ENCODE measurements at places on chromosomes 12 and 14.

GRCh38 chr14:85530626-85531025, 682 bp downstream of the FLRT2 start:
- no peak for DNase-seq

DNA sequence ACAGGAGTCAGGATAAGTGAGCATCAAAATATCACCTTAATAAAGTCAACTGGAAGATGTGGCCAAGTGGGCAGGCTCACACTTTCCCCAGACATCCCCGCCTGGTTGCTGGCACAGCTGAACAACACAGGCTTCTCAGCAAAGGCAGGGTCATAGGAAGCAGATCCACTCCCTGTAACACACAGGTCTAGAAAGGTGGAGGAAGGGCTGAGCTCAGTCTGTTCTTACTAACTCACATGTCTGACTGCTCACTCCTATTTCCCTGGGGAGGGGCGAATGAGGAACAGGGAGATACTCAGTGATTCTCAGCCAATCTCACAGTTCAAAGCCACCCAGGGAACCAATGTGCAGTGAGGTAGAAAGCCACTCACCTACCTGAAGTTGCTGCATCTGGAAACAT, 45.0 kb upstream of the AMN1 start:
- DNase-seq: no peak

- DNase-seq: peak; percentile 14
These were observed 48.4 kb upstream of the FOS start for GRCh38 chr14:75230140-75230792.

DNA sequence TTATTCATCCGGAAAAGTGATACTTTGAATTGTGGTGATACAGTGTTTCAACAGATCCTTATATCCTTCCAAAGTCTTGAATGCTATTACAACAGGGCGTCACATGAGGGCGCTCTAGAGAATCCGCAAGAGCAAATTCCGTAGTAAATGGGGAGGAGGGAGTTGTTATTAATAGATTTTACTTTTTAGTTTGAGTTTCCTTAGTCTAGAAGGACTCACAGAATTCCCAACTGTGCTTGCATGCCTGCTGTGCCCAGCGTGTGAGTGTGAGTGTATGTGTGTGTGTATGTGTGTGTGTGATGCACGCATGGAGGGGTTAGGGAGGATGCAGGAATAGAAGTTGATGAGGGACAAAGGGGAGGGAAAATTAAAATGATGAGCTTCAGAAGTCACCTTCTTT, 375.3 kb downstream of the C12orf75 start:
- DNase-seq: no peak

GRCh38 chr12:13504736-13505135, 308.2 kb downstream of the EMP1 start:
- no peak for DNase-seq

GRCh38 chr12:12358528-12358927, 1.6 kb downstream of the BORCS5 start:
- no peak for DNase-seq

GRCh38 chr14:70893858-70894291, 13.4 kb upstream of the PCNX1 start:
- no peak for DNase-seq

DNA sequence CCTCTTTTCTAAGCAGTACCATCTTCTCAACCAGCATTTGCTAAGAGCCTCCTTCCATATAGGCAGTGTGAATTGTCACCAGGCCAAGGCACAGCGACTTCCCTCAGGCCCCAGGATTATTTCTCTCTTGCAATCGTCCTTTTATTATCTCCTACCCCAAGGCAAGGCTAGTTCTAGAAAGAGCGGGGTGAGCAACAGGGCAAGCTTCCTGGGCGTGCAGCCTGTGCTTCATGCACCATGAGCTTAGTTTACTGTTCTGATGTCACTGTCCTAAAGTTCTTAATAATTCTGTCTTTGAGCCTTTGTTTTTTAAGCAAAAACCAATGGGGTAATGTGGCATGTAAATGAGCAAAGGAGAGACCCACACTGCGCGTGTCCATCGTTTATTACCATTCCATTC, 27.9 kb downstream of the DUSP6 start:
- no peak for DNase-seq

GRCh38 chr12:124639122-124639806, 71.9 kb upstream of the NCOR2 start:
- DNase-seq: no peak

DNA sequence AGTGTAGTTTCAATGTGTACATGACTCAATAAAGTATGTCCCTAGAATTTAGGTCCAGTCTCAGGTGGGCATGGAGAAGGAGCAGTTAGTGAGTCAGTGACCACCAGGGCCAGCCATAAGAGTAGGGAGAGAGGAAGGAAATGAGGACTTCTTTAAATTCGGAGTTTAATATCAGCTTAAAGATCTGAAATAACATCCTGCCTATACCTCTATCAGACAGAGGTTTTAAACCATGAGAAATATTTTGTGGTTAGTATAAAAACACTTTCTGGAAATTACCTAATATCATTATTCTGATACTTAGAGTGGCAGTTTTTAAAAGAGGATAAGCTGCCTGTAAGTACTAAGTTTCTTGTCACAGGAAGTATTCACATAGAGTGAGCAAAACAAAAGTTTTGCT, 61.7 kb upstream of the ST8SIA1 start:
- peak; percentile 10 for DNase-seq

DNA sequence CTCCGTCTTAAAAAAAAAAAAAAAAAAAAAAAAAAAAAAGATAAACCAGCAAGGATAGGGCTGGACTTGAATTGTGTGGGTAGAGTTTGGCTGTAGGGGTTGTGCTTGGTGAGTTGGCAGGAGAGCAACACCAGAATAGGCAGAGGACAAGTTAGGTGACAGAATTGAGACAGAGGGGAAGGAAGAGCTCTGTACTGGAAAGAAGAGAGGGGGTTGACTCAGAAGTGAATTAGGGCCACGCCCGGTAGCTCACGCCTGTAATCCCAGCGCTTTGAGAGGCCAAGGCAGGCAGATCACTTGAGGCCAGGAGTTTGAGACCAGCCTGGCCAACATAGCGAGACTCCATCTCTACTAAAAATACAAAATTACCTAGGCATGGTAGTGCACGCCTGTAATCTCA, 6.1 kb upstream of the TMEM30B start:
- DNase-seq: no peak

- DNase-seq: no peak
These were observed 46.5 kb downstream of the OR9K2 start for GRCh38 chr12:55172686-55173085.

- no peak for DNase-seq
These were observed 21.2 kb downstream of the FGF6 start for GRCh38 chr12:4424422-4424821.

- no peak for DNase-seq
These were observed 18.6 kb downstream of the LGMN start for GRCh38 chr14:92729634-92730358.

GRCh38 chr12:55850893-55851292, 8.2 kb upstream of the MMP19 start:
- no peak for DNase-seq

- DNase-seq: no peak
These were observed 8.2 kb downstream of the HIF1A start for GRCh38 chr14:61703342-61704129.

GRCh38 chr12:109053382-109054123, 1.2 kb downstream of the USP30 start:
- DNase-seq: no peak

- peak; percentile 59 for DNase-seq
These were observed 568.3 kb downstream of the TMEM121 start for GRCh38 chr14:106094654-106095189.

- peak; percentile 39 for DNase-seq
These were observed 199.5 kb upstream of the CAND1 start for GRCh38 chr12:67069451-67070306.

DNA sequence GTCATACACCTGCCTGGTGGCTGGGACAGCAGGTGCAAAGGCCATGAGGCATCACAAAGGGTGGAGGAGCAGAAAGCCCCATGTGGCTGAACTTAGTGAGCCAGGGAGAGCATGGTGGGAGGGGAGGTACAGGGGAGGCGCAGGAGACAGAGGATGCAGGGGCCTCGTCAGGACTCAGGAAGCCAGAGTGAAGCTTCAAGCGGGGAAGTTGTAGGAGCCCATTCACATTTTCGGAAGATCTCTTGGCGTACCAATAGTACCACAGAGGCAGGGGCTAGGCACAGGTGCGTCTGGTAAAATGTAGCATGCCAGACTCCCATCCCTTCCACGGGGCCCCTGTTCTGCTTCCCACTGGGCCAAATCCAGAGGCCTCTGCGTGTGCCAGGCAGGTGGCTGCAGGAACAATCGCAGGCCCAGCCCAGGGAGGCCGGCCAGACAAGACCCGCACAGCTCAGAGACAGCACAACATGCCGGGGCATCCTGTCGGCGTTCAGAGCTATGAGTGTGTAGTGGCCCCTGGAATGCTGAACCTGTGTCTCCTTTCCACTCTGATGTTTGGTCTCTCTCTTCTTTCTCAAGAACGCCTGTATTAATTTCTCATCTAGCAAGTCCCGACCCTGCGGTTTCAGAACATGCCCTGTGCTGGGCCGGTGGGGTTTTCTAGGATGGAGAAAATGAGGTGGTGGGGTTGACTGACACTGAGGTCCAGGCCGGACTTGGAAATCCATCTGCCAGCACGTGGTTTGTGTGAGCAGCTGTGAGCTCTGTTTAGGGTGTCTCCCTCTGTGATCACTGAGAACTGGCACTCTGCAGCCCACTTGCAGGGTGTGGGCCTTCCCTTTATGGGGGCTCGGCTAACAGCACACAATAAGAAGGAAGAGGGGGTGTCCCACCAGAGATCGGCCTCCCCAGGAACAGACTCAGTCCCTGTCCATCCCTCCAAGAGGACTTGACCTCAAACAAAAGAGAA, 5.5 kb upstream of the TMEM132D start:
- DNase-seq: no peak

DNA sequence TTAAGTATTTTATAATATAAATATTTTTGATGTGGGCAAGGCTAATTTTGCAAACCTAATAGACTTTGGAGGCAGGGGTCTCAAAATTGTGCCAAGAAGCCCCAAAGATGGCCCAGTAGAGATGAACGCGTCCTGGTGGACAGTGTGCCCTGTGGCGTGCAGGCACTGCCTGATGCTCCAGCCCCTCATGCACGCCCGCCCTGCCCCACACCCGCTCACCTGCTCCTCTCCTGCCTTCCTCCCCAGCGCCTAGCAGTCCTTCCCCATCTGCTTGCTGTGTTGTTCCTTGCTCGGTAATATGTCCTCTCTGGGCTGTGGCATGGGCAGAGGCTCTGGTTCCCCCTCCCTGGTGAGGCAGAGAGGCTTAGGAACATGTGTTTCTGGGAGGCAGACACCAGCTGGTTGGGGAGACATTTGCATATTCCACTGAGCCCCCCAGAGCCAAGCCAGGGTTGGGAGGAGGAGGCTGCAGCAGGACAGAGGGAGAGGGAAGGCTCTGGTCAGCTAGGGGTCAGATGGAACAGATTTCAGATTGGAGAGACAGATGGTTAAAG, 46.8 kb upstream of the GPATCH2L start:
- no peak for DNase-seq

GRCh38 chr12:13060581-13060980, 16.4 kb downstream of the FAM234B start:
- DNase-seq: no peak
